Activated T-helper 2 cell treated with anti-CD3 and anti-CD28 coated beads, Interferon-gamma antibody, Interleukin-2, Interleukin-4, amounts not matched to agents 10 μg/mL and 5 μg/mL and 100 μg/mL, durations not matched to agents 14 hours and 24 hours and 36 hours (primary cell): ENCODE measurements at places on chromosomes 2 and 18. TPM values are rescaled to one million over a fixed set of nuclear protein-coding genes. Genes with fewer than 3 reads are reported as not detected.

DNA sequence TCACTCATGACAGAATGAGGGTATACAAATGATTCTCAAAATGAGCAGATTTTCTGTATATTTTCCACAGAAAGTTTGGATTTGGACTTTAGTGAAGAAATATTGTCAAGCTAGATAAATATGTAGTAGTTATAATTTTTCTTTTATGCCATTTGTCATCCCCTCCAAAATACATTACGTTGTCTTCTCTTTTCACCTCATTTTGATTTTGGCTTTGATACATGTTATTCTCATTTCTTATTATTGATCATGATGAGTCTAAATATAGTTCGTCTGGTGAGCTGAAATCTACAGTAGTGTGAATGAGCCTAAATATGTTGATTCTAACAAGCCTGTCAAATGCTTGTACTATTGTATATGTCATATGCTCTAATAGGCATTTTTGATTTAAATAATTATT lies 12.3 kb downstream of the DDX1 start:
- DNase-seq: no peak
- no peaks in the 10 kb centered on the region for H3K27me3 ChIP-seq
- H3K4me1 ChIP-seq: no peaks in the 10 kb centered on the region
- no peak overlapping the region for H3K27ac ChIP-seq

The MATN3 gene
- total RNA-seq: not detected in 2 replicates

The C2orf81 gene
- total RNA-seq: 1.6 and 1.9 TPM in 2 replicates

DNA sequence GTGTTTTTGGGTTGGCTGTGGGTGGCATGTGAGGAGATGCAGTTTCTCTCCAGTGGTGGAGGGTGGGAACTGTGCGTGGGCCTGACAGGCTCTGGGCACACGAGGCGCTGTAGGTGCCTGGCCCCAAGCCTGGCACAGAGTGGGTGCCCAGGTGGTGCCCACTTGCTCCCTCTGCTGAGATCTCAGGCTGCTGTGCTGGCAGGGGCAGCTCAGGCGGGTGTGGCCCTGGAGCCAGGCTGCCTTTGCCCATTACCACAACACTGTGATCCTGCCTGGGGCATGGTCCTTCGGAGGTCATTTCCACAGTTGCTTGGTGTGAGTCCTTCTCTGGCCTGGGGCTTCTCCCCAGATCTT lies 20.4 kb downstream of the TSHZ1 start:
- H3K4me3 ChIP-seq: no peak overlapping the region
- no peaks in the 10 kb centered on the region for H3K27me3 ChIP-seq
- no peak for DNase-seq
- H3K4me1 ChIP-seq: peaks cover 8% of the 10 kb centered on the region

DNA sequence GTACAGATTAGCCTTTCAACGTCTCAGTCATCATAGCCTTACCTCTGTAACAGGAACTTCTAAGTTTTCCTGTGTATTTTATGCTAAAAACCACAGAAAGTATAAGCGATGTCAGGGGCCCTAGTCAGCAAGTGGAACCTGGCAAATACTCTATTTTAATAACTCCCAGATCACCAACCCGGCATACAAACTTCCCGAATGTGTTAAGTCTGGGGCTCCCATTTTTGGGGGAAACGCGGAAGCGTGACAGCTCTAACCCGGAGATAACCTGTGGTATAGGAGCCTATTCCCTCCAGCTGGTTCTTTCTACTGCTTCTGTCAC lies 574 bp downstream of the NIFK start:
- H3K27me3 ChIP-seq: no peaks in the 10 kb centered on the region
- no peak for DNase-seq
- H3K4me1 ChIP-seq: peaks cover 33% of the 10 kb centered on the region
- H3K36me3 ChIP-seq: peaks cover 45% of the 10 kb centered on the region

- no peak for DNase-seq
- no peak overlapping the region for H3K27ac ChIP-seq
- no peak overlapping the region for H3K4me3 ChIP-seq
- H3K36me3 ChIP-seq: no peaks in the 10 kb centered on the region
Measured at GRCh38 chr2:210561475-210561874, 5.1 kb downstream of the CPS1 start.

GRCh38 chr2:27018142-27018541 lies 14.6 kb upstream of the TMEM214 start:
- H3K4me3 ChIP-seq: no peak overlapping the region
- H3K36me3 ChIP-seq: no peaks in the 10 kb centered on the region
- no peak for DNase-seq
- no peak overlapping the region for H3K27ac ChIP-seq

The UGT1A8 gene
- total RNA-seq: not detected in 2 replicates

DNA sequence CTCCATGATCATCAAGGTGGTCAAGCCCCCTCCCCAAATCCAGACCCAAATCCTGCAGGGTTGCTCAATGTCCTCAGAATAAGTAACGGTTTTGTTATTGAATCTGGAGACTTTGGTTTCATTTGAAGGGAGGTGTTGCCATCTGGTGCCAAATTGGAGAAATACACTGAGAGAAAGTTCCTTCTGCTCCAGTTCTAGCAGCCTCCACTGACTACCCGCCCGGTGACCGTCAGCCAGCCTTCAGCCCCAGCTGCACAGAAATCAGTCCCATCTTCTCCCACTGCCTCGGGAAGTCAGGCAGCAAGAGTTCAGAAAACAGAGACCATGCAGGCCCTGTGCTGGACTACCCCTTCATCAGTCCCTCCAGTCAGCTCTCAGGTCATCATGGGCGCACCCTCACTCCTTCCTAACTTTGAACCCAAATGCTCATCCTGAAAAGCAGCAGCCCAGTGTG lies 38.7 kb downstream of the PKDCC start:
- peaks cover 26% of the 10 kb centered on the region for H3K27me3 ChIP-seq
- DNase-seq: no peak
- no peaks in the 10 kb centered on the region for H3K36me3 ChIP-seq
- no peak overlapping the region for H3K4me3 ChIP-seq
- peaks cover 9% of the 10 kb centered on the region for H3K4me1 ChIP-seq

DNA sequence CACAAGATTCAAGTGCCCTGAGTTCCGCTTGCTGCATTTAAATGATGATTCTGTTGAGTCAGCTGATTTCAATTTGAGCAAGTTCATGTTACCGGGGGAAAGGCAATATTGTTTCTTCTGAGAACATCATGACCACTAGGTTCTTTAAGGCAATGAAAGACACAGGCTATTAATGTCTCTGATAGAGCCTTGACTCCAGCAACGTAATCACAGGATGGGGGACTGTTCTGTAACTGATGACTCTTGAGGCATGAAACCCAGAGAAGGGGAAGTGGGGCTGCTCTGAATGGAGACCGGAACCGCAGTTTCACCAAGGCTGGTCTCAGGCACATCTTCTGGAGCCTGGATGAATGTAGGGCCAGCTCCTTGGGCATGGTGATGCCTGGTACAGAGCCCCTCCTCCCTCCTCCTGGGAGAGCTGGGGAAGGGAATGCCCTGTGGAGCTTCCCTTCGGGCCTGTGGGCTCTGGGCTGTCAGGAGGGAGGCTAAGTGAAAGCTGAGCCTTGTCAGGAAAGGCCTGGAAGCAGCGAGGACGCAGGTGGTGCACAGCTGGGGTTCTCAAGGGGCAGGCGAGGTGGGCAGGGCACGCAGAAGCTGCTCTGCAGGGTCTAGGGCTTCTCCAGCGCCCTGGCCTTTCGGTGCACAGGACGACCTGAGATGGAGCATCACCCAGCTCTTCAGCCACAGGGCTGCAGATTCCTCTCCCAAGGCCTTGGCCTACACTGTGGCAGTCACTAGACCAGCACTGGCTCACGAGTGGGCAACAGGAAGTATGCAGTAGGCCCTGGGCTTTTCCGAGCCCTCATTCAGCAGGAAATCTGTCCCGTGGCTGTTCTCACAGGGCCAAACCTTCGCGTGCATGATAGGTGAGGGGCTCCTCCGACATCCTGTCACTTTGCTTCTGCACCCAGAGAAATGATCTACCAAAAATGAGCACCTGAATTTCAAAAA lies 36.6 kb upstream of the PRLH start:
- no peak overlapping the region for H3K4me3 ChIP-seq
- DNase-seq: no peak
- H3K4me1 ChIP-seq: no peaks in the 10 kb centered on the region
- no peaks in the 10 kb centered on the region for H3K27me3 ChIP-seq
- no peaks in the 10 kb centered on the region for H3K36me3 ChIP-seq

- H3K36me3 ChIP-seq: no peaks in the 10 kb centered on the region
- no peak for DNase-seq
- H3K4me3 ChIP-seq: no peak overlapping the region
Measured at GRCh38 chr2:201938156-201938775, 95.4 kb upstream of the FZD7 start.

GRCh38 chr2:28633746-28634145 lies 117.9 kb upstream of the PPP1CB start:
- no peaks in the 10 kb centered on the region for H3K27me3 ChIP-seq
- peaks cover 7% of the 10 kb centered on the region for H3K4me1 ChIP-seq
- no peaks in the 10 kb centered on the region for H3K36me3 ChIP-seq
- no peak overlapping the region for H3K27ac ChIP-seq

GRCh38 chr2:70084973-70085710 lies 2.1 kb upstream of the PCBP1 start:
- peaks cover 69% of the 10 kb centered on the region for H3K36me3 ChIP-seq
- no peaks in the 10 kb centered on the region for H3K27me3 ChIP-seq
- peak overlapping the region; percentile 99 for H3K27ac ChIP-seq
- peaks cover 48% of the 10 kb centered on the region for H3K4me1 ChIP-seq
- H3K4me3 ChIP-seq: peak overlapping the region; percentile 78

DNA sequence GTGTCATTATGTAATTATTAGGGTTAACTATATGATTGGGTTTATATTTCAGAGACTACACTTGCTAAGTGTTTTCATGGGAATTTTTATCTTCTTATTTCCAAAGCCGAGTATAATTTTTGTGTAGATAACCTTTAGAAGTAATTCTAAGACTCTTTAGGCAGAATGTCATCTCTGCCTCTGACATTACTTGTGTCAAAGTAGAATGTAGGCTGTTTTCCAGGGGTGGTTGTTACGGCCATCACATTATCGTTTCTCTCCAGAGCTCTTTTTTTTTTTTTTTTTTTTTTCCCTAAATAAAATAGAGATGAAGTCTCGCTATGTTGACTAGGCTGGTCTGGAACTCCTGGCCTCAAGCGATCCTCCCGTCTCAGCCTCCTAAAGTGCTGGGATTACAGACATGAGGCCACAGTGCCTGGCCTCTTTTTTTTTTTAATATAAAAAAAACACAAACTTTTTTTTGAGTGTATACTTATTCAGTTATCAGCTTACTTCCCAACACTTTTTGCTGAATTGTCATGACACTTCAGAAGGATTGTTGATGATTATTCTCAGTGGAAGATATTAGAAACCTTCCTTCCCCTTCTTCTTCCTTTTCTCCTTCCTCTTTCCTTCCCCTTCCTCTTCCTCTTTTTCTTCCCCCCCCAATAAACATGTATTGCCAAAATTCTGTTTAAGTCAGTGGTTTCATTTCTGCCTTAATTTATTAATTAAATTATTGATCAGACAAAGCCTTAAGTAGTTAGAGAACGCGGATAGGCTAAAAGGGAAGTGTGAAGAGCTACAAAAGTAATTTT lies 2.3 kb downstream of the PIKFYVE start:
- no peak for DNase-seq
- no peaks in the 10 kb centered on the region for H3K27me3 ChIP-seq
- no peak overlapping the region for H3K27ac ChIP-seq
- H3K36me3 ChIP-seq: peaks cover 37% of the 10 kb centered on the region
- H3K4me1 ChIP-seq: peaks cover 49% of the 10 kb centered on the region

The ST8SIA3 gene
- total RNA-seq: not detected in 2 replicates

DNA sequence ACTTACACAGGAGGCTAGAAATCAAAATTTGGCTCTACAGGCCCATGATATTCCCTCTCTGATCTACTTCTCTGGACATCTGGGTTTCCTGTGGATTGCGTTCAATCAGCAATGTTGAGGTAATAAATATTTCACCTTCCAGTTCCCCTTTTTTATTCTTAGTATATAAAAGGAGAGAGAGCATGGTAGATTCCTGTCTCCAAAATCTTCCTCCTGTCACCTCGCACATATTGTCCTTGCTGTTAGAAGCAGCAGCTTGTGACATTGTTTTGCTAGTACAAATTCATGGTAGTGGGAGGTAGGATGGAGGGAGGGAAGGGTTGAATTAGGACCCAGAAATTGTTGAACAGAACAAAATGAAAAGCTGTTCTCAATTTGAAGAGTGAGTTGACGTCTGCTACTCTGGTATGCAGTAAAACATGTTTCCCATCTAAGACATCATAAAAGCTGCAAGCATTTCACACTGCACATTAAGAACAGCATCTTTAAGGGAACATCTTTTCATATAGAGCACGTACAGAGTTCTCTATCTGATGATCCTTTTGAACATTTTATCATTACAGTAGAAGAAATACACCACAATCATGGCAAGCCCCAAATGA lies 156.4 kb downstream of the RDH14 start:
- no peaks in the 10 kb centered on the region for H3K27me3 ChIP-seq
- no peak overlapping the region for H3K27ac ChIP-seq
- H3K36me3 ChIP-seq: no peaks in the 10 kb centered on the region
- H3K4me1 ChIP-seq: no peaks in the 10 kb centered on the region
- H3K4me3 ChIP-seq: no peak overlapping the region

GRCh38 chr2:219551441-219552381 lies 7.9 kb downstream of the TMEM198 start:
- H3K27ac ChIP-seq: no peak overlapping the region
- H3K27me3 ChIP-seq: peaks cover 19% of the 10 kb centered on the region
- DNase-seq: no peak
- H3K4me3 ChIP-seq: peak overlapping the region; percentile 77
- no peaks in the 10 kb centered on the region for H3K36me3 ChIP-seq

- H3K4me3 ChIP-seq: no peak overlapping the region
- no peaks in the 10 kb centered on the region for H3K27me3 ChIP-seq
- no peaks in the 10 kb centered on the region for H3K36me3 ChIP-seq
- H3K27ac ChIP-seq: no peak overlapping the region
Measured at GRCh38 chr18:36255072-36255698, 42.3 kb upstream of the FHOD3 start.

DNA sequence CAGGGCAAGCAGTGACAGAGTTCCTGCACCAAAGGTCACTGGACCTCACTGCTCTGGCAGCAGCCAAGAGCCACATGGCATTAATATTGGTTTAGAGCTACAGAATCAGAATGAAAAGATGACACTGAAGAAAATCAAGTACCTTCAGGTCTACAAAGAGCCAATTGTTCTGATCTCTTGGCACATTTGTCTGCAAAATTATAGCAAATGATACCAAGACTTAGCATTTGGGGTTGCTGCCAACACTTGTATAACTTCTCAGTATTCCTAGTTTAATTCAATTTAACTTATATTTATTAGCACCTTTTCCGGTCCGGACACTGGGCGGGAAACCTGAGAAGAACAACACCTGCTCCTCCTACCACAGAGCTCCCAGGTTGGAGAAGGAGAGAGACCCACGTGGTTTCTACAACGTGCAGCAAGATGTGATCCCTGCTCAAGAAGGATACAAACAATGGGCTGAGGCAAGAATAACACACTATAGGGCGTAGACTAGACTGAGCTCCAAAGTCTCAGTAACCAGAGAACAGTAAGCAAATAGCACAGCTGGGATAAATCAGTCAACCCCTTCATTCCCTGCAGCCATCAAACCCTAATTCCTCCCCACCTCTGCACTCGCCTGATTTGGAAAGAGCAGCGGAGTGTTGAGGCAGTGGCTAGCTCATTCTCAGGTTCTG lies 2.4 kb downstream of the LRRC30 start:
- H3K4me1 ChIP-seq: no peaks in the 10 kb centered on the region
- no peaks in the 10 kb centered on the region for H3K27me3 ChIP-seq
- H3K4me3 ChIP-seq: no peak overlapping the region
- DNase-seq: no peak
- H3K27ac ChIP-seq: no peak overlapping the region
